A549 treated with ZK216348 at 1 μM for 4 hours (cell line): ENCODE measurements at places on chromosomes 1 and 21. TPM values are rescaled to one million over a fixed set of nuclear protein-coding genes. Genes with fewer than 3 reads are reported as not detected.

The MPL gene
- total RNA-seq: 0.46 to 0.63 TPM in 2 of 5 replicates, not detected in the others

The KIF17 gene
- 1.4 to 2.5 TPM (median 2.0 TPM) in 5 replicates for total RNA-seq

The OR2G6 gene
- not detected in 5 replicates for total RNA-seq

The THEM5 gene
- not detected in 5 replicates for total RNA-seq

The TNFRSF18 gene
- 0.35 TPM in 1 of 5 replicates, not detected in the others for total RNA-seq

The F13B gene
- total RNA-seq: 0.14 to 0.38 TPM in 2 of 5 replicates, not detected in the others

The GJA4 gene
- total RNA-seq: not detected in 5 replicates

The AIDA gene
- total RNA-seq: 43.6 to 90.9 TPM (median 67.7 TPM) in 5 replicates

The SLAMF8 gene
- total RNA-seq: 0.11 to 0.12 TPM in 2 of 5 replicates, not detected in the others

The DNASE2B gene
- not detected in 5 replicates for total RNA-seq

The TSHB gene
- total RNA-seq: not detected in 5 replicates

The ACTL8 gene
- 1.3 to 1.9 TPM (median 1.6 TPM) in 5 replicates for total RNA-seq

The TLR5 gene
- total RNA-seq: 0.09 to 0.49 TPM (median 0.18 TPM) in 4 of 5 replicates, not detected in the other

The KIAA0040 gene
- 0.56 to 0.92 TPM (median 0.74 TPM) in 5 replicates for total RNA-seq

The SLC35D1 gene
- 5.6 to 7.9 TPM (median 7.3 TPM) in 5 replicates for total RNA-seq

The CZIB gene
- 27.4 to 37.1 TPM (median 29.2 TPM) in 5 replicates for total RNA-seq

The STUM gene
- not detected in 5 replicates for total RNA-seq

The GIPC2 gene
- 0.07 to 0.08 TPM in 2 of 5 replicates, not detected in the others for total RNA-seq

The CNKSR1 gene
- 0.13 to 0.58 TPM (median 0.39 TPM) in 5 replicates for total RNA-seq

The SEMA6C gene
- total RNA-seq: 0.59 to 2.2 TPM (median 1.5 TPM) in 5 replicates

The VHLL gene
- total RNA-seq: not detected in 5 replicates

The CELA3B gene
- total RNA-seq: not detected in 5 replicates

The ENAH gene
- 58.0 to 98.7 TPM (median 83.0 TPM) in 5 replicates for total RNA-seq

The SIPA1L2 gene
- total RNA-seq: 6.5 to 7.5 TPM (median 6.9 TPM) in 5 replicates

The BSND gene
- total RNA-seq: not detected in 5 replicates

The SERPINC1 gene
- 0.28 TPM in 1 of 5 replicates, not detected in the others for total RNA-seq
